ENCODE measurements at places on chromosomes 5 and 9.

DNA sequence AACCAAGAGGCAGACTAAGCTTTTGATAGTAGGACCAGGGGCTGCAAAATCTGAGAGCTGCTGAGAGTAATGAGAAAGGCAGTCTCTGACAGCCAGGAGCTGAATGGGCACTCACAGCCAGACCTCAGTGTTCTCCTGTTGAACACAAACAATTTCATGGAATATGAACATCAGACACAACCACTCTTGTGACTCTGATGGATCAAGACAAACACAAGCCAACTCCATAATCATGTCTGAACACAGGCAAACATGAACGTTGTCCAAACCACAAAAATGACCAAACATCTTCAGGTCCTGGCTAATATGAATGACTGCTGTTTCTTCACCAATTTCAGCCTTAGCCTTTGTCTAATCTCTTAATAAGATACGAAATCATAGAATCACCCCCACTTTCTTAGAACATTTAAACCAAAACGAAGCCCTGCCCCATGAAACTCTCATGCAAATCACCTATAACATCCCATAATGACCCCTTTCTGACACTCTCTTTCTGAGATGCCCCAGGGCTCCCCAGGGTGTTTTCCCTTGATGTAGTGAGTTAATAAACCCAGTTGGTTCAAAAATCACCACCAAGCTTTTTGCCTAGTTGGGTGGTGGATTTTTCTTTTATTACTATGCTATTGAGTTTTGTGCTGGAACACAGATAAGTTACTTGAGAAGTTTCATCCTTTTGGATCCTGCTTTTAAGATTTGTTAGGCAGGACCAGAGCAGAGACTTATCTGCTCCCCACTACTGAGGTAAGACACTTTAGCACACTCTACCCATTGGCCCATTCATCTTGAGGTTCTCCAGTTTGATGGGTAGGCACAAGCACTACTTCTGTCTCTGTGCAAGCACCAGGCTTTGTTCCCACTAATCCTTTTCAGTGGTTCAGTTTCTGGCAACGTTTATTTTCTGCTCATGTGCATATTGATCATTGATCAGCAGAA, 5.9 kb upstream of the ERAP2 start:
- DNase-seq = no peak

GRCh38 chr9:95018099-95018936, 291.8 kb downstream of the AOPEP start:
- no peak for DNase-seq

DNA sequence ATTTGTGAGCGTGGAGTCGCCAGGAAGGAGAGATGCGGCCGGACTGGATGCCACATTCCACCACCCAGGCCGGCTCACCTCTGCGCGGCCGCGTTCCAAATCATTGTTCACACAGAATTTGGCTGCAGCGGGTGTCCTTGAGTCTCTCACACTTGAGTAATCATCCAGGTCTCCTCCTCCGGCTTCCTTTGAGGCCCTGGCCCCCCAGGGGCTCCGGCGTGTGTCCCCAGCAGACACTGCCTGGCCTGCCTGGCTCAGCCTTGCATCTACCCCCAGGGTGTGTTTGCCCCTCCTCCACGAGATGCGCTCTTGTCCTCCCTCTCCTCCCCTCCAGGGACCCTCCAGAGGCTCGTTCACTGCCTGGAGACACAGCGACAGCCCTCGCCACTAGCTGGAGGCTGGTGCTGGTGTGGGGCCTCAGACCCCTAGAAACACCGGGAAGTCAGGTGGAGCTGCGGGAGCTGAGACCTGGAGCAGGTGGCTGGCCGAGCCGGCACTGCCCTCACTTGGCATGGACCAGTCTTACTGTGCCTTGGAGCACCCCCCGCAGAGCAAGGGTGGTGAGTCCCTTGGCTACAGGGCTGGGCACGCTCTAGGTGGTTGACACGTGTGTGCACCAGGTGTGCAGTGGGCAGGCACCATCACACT, 7.0 kb upstream of the SLC9A3 start:
- DNase-seq = no peak

GRCh38 chr5:68428231-68428811, 212.8 kb downstream of the PIK3R1 start:
- no peak for DNase-seq

Data from activated T-cell treated with anti-CD3 and anti-CD28 coated beads for 24 hours (primary cell).